Pons (tissue), 1 donor: ENCODE measurements at places on chromosomes 16 and 17.

DNA sequence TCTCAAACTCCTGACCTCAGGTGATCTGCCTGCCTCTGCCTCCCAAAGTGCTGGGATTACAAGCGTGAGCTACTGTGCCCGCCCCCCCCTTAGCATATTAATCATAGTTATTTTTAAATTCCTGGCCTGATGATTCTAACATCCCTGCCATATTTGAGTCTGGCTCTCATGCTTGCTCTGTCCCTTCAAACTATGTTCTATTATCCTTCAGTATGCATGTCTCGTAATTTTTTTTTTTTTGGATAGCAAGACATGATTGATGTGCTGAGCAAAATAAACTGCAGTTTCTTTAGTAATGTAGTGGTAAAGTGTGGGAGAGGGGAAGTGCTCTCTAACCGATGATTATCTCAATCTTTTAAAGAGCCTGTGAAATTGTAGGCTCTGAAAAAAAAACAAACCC is 34.3 kb upstream of the TMEM92 start:
- DNase-seq = no peak

DNA sequence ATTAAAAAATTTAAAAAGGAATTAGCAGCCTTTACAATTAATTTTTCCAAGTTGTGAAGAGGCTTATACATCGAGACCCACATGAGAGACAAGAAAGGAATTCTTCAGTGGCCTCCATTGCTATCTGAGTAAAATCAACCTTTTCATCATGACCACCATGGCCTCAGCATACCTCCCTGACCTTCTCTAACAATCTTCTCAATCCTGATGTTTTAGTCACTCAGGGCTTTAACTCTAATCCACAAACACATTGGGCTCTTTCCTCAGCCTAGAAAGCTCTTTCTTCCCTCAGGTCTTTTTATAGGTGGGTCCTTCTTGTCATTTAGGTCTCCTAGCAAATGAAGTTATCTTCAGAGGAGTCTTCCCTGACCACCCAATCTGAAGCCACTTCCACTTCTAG is 46.4 kb downstream of the SPOP start:
- DNase-seq = no peak

- no peak for DNase-seq
Measured at GRCh38 chr17:81397314-81398175, 2.3 kb downstream of the BAHCC1 start.

- DNase-seq = no peak
Measured at GRCh38 chr17:73313526-73314127, 1.8 kb upstream of the CDC42EP4 start.

DNA sequence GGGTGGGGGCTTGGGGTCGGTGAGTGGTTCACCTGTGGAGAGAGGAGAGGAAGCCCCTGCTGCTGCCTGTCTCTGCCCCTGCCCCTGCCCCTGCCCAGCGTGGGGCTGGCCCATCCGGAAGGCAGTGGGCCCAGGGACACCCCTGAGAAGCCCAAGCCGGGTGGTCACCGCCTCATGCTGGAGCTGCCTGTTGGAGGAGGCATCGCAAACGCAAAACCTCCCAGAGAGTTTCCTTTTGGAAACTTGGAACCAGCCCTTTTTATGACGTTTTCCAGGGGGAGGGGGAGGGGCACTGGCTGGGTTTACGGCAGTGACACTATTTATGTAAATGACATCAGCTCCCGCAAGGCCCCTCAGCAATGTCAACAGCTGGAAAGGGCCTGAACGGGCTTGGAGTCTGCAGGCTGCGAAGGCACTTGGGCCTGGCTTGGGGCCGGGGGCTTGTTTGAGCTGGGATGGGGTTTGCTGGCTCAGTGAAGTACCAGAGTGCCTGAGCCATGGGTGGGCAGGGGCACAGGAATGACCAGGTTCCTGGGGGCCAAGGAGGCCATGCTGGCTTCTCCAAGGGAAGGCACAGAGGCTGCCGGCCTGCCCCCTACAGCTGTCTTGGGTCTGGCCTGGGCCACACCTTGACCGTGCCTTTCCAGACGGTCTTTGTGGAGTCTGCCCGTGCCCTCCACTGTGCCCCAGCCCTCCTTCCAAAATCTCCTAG is 219.5 kb downstream of the NTN1 start:
- peak; percentile 45 for DNase-seq

GRCh38 chr17:76123191-76123499 is 17.9 kb downstream of the FOXJ1 start:
- DNase-seq = no peak

DNA sequence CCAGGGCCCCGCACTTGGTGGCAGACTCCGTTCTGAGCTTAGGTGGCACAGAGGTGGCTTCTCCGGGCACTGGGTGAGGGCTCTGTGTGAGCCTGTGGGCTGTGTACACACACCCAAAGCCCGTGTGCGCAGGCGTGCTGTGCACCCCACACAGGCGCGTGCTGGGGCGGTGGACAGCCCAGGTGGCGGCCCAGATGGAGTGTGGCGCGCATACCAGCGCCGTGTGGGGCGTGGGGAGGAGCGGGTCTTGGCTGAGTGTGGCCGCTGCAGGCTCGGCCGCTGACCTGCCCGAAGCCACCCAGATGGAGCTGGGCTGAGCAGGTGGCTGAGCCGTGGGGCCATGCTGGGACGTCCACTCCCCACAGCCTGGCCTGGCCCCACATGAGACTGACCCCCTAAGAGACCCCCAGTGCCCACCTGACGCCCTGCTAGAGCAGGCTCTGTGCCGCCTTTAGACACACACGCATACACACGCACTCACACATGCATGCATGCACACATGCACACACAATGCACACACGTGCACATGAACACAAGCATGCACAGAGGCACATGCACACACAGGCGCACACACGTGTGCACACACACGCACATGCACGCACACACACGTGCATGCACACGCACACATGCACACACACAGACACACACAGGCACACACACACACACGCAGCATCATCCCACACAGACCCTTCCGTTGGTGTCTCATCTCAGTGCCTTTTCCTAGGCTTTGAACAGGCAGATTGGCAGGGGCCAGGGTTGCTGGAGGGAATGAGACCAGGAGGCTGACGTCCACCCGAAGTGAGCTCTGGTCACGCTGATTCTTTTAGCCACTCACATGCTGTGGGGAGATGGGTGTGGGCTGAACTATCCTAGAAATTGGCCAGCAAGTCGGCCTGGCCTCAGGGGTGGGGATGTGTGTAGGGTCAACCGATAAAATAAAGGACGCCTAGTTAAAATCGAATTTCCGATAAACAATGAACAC is 2.1 kb downstream of the PRR35 start:
- DNase-seq = no peak

DNA sequence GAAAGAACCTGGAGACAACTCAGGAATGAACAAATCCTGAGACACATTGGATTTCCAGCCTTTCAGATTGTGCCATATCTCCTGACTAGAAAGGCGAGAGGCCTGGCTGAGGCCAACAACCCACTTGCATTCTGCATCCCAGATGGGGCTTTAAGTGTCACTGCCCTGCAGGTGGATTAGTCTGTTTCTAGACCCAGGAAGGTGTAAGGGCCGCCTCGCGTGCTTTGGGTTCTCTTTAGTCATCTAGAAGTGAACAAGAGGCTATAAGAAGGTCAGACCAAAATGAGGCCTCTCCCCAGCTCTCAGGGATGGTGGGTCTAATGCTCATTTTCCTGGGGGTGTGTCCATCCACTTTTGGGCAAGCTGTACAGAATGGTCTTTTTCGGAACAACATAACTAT is 4.9 kb downstream of the SAP30BP start:
- DNase-seq = no peak

GRCh38 chr17:43020789-43021740 is 1.1 kb downstream of the VAT1 start:
- DNase-seq = no peak

- peak; percentile 16 for DNase-seq
Measured at GRCh38 chr17:45013021-45013997, 38.1 kb downstream of the DCAKD start.

GRCh38 chr17:27430882-27431491 is 25.3 kb upstream of the KSR1 start:
- DNase-seq = no peak

DNA sequence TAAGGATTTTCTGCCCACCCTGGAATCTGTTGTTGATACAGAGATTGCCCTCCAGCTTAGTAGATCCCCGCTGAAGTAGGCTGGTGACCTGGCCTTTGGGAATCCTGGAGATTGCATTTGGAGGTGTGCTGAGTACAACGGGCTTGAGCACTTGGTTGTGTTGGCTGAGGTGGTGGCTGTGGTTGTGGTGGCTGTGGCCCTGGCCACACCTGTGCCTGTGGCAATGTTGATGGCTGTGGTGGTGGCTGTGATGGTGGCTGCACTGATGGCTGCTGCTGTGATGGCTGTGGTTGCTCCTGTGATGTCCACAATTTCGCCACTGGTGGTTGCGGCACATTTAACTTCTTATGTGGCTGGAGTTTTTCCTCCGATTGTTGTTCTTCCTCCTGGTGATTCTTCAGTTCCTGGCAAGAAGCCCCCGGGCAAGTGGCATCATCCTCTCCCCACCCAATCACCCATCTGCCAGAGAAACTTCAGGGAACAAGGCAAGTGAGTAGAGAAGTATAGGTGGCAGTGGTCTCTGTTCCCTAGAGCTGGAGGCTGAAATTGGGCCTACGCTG is 4.2 kb downstream of the CCDC200 start:
- no peak for DNase-seq

DNA sequence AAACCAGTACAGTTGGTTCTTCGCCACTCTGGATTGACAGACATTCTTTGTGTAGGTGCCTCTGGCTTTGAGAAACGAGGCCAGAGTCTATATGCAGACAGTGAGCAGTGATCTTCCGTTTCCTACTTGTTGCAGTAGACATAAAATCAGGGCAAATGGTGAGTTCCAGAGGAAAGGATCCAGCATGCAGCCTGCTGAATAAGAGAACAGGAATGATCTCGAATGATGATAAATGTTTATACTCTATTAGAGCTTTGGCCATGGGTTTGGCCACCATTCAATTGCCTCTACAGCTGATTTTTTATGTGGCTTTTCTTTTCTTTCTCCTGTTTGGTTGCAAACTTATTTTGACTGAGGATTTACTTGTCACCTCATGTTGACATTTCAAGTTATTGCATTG is 286.7 kb downstream of the IRX3 start:
- no peak for DNase-seq

GRCh38 chr17:63405741-63406261 is 40.3 kb downstream of the CYB561 start:
- peak; percentile 77 for DNase-seq

DNA sequence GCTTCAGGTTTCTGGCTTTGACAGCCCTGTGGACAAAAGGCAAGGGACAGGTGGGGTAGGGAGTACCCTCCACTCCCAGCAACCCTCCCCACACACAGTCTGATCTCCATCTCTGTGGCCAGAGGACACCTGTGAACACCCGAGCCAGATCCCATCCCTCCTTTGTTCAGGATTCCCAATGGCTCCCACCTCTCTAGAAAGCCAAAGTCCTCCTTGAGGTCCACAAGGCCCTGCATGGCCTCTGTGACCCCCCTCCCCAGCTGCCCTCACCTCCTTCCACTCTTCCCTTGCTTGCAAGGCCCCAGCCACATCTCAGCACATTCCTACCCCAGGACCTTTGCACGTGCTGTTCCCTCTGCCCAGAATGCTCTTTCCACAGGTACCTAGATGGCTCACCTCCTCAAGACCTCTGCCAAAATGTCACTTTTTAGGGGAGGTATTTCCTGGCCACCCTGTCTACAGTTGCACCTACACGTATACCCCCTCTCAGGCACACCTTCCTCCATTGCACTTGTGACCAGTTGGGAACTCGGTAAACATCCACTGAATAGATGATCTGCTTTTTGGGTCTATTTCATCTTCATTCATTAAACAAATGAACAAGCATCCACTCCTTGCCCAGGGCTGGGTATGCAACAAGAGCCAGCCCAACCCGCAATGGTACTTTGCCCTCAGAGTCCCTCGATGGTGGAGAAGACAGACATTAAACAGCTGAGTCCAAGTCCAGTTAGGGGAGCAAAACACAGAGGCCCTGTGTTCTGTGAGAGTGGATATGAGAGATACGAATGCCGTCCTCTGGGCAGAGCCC is 107.0 kb downstream of the CRLF3 start:
- DNase-seq = no peak

GRCh38 chr17:1566505-1567199 is 4.1 kb upstream of the PITPNA start:
- DNase-seq = no peak

DNA sequence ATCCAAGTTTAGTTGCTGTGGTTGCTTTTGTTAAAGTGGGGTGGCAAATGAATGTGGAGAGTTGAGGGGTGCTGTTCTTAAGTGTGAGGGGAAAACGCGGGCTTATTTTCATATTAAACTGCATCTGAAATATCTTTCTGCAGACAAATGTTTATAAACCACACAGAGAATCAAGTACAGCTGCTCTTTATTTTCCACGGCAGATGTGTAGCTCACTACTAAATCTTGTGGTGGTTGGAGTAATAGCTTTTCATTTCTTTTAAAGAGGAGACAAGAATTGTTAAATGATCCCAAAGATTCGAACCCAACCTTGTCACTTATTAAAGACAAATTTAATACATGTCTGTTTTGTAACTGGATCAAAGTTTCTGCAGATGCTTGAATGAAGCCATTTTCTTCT is 2.1 kb downstream of the CLTC start:
- DNase-seq = no peak

DNA sequence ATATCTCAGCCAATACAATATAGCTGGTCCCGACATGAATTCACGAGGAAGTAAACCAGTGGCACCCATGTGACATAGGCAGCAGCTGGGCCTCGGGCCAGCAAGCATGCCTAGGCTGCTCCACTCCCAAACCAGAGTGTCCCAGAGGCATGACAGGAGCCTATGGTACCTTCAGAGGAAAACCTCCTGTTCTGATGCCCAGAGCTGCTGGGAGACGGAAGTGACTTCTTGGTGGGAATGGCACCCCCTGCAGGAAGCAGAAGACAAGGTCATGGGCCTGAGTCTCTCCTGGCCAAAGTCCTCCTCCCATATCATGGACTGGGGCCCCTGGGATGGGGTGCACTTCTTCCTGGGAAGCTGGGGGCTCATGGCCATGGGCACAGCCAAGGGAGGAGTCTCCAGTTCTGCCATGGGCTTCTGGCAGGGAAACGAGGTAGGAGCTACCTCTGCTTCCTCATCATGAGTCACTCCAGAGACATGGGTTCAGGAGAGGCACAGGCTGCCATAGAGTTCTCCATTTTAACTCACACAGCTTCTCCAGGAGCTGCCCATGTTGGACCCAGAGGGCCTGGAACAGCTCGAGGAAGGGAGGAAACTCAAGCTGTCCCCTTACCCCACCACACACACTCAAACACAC is 13.4 kb downstream of the FBF1 start:
- DNase-seq = no peak

- DNase-seq = no peak
Measured at GRCh38 chr17:35716897-35717465, 14.5 kb upstream of the RASL10B start.
